DND-41 (cell line): ENCODE measurements at places on chromosomes 5 and 9.

- no peak for DNase-seq
These were observed 59.7 kb downstream of the GNA14 start for GRCh38 chr9:77588271-77588937.

DNA sequence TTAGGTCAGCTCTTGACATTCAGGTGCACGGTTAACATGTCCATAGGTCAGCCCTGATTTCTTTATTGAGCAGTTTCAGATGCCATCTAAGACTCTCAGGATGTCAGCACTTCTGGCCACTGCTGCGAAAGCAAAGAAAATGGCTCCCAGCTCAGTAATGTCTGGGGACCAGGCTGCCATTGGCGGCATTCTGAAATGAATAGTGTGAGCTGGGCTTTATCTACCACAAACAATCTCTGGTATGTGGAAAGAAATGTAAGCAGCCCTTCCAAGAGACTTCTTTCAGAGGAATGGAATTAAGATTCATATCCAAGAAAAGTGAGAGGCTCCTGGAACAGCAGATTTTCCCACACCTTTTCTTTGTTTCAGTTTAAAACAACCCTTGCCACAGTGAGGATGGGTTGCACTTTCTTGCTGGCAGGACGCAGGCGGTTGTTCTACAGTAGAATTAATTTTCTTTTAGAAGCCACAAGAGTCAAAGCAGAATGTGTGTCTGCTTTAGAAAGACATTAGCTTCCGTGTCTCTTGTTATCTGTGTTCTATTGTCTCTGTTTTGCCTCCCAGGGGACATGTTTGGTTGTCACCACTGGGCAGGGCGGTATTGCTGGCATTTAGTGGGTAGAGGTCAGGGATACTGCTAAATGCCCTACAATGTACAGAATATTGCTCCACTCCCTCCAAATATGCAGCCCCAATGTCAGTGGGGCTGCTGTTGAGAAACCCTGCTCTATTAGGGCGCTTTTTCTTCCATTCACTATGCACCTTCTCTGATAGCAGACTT is 149.9 kb upstream of the ANKH start:
- DNase-seq, result no peak

DNA sequence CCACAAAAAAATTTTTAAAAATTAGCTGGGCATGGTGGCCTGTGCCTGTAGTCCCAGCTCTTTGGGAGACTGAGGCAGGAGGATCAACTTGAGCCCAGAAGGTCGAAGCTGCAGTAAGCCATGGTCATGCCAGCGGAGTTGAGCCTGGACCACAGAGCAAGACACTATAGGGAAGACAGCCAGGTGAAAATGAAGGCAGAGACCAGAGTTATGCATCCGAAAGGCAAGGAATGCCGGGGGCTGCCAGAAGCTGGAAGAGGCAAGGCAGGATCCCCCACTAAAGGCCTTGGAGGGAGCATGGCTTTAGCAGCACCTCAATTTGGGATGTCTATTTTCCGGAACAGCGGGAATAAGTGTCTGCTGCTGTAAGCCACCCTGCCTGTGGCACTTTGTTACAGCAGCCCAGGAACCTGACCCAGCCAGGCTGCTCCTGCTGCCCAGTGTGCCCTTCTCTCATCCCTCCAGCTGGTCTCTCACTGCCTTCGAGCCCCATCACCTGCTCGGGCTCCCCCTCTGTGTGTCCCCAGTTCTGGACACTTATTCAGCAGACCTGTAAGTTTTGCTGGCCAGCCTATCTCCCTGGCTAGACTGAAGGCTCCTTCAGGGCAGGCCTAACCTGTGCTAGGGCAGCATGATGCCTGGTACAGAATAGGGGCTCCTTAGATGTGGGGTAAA is 16.8 kb upstream of the JADE2 start:
- no peak for DNase-seq

DNA sequence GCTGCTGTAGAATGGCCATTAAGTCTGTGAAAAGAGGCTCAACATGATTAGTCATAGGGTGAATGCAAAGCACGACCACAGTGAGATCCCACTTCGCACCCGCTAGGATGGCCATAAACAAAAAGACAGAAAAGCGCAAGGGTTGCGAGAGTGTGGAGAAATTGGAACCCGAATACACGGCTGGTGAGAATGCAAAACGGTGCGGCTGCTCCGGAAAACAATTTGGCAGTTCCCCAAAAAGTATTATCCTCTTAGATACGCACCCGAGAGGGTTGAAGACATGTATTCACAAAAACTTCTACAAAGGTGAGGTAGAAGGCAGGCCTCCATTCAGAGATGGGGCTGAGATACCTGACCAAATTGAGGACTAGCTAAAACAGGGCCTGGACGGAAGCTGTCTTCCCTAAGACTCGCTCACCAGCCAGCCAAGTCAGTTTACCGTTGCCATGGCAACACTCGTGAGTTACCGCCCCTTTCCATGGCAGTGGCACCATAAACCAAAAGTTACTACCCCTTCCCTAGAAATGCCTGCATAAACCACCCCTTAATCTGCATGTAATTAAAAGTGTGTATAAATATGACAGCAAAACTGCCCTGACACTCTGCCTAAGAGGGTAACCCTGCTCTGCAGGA is 726 bp upstream of the PSMB7 start:
- no peak for DNase-seq

- DNase-seq, result no peak
These were observed 44.0 kb upstream of the ZNF608 start for GRCh38 chr5:124790301-124790894.

DNA sequence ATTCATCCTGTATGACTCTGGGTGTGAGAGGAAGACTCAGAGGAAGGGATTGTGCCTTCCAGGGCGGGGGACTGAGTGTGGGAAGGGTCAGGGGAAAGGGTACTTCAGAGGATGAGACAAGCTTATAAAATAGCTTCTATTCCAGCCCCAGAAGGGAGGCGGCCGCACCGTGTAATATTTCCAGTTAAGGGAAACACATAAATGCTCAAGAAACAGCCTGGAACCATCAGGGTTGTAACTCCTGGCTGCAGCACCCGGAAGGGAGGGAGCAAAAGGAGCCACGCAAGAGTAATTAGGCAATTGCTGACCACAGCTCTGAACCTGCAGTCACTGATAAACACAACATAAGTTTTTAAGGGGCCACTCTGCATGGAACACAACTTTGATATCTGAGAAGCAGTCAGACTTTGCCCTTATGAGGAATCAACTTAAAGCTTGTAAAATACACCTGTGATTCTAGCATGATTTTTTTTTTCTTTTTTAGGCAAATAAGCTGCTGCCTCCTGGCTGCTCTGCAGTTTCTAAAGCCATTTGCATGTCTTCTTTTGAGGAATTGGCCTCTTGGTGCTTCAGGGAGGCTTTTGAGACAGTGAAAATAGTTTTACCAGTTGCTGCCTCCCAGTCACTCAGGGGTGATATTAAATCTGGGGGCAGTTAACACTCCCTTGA is 382.7 kb downstream of the ENC1 start:
- DNase-seq, result no peak

DNA sequence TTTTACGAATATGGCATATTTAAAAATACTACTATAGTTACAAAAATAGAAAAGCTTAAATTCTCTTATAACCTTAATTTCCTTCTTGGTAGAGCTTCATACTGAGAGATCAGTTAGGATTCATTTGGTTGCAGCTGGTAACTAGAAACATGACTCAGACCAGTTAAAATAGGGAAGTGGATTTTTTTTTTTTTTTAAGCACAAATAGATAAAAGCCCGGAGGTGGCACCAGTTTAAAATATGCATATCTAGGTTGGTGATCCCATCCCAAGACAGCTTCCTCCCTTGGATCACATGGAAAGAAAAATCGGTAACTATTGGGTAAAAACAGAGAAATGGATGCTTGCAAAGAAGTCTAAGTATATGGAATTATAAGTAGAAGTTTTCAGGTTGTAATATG is 1634.3 kb downstream of the MAT2B start:
- DNase-seq, result no peak

DNA sequence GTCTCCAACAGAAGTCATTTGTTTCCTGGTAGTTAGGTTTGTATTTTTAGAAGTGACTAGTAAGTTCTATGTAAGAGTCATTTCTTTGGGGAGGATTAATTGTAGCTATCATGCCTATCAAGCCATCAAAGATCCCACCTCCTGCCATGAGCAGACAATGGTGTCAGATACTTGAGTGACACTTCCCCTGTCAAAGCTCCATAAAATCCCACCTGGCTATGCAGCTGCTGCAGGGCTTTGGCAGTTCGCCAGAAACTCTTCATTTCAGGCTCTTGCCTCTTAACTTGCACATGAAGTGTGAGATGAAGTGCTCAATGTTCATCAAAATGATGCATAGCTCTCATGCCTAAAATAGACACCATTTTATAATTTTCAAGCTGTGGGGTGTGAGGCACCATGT is 312.1 kb downstream of the CDH12 start:
- no peak for DNase-seq

- DNase-seq, result no peak
These were observed 64.4 kb downstream of the GALNT10 start for GRCh38 chr5:154254896-154255295.

DNA sequence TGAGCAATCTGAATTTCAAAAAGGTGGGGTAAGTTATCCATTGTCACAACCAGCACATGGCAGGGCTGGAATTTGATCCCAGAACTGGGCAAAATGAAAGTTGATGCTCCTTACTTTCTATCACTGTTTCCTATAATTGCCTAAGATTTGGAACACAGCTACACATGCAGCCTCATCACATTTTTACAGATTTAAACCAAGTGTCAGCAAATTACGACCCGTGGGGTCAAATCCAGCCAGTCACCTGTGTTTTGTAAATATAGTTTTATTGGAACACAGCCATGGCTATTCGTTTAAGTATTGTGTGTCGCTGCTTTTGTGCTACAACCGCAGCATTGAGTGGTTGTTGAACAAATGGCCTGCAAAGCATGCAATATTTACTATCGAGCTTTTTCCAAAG is 94.3 kb downstream of the SREK1 start:
- no peak for DNase-seq

DNA sequence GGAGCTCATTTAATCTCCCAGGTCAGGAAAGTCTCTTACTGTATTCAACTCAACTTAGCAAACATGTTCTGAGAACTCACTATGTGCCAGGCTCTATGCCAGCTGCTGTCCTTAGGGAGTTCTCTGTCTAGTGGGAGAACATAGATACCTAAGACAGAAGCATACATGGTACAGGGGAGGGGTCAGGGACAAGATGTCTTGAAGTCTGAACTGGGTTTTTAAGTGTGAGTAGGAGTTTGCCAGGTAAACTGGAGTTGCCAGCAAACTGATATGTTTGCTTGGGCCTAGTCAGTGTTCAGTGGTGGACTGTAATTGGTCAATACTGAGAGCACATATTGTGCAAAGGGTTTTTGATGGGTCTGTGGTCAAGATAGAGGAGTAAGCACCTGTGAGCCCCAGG is 18.3 kb upstream of the GLE1 start:
- DNase-seq, result no peak

DNA sequence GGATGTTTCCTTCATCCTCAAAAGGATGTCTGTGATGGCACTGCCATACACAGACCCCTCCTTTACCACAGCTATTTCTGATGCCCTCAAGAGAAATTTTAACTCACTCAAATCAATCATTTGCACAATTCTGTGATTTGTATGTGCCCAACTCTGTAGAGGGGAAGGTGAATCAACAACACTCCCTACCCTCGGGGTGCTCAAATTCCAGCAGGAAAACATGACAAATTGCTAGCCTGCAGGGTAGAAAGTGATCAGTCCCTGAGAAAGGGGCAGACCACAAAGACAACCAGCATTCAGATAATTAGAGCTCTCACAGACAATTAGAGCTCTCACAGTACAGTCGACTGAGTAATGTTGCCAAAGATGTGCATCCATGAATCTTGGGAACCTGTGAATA is 45.3 kb upstream of the FOXE1 start:
- no peak for DNase-seq

DNA sequence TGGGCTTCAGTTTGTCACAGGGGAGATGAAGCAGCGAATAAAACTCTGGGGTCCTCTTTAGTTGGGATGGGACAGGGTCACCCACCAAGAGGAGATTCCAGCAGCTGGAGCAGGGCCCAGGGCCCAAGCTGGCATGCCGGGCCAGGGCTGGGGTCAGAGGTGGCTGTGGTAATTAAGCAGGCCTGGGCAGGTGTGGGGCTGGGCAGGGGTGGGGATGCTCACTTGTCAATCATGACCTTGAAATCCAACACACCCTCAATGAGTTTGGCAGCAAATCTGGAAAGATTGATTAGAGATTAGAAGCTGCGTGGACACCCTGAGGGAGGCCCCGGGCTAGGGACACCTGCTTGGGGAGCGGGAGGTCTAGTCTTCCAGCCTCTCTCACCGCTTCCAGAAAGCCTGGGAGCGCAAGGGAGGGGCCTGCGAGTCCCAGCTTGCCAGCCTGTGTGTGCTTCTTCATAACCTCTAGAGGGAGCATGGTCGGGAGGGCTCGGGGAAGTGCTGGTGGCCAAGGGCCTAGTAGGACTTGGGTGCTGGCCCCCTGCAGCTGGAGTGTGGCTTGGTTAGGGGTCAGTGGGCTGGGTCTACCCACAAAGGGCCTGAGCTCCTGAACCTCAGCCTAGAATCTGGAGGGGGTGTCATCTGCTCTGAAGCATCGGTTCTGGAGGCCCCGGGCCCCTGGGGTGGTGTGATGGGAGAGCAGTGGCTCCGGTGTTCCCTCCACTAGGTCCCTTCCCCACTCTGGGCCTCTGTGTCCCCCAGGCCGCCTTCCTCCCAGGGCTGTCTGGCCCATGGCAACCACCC is 7.6 kb downstream of the CRAT start:
- peak; percentile 39 for DNase-seq

- no peak for DNase-seq
These were observed 43.6 kb upstream of the PCSK1 start for GRCh38 chr5:96476654-96477053.

- DNase-seq, result no peak
These were observed 343.1 kb downstream of the ZSWIM6 start for GRCh38 chr5:61675015-61675692.

- no peak for DNase-seq
These were observed 53.7 kb upstream of the TEX48 start for GRCh38 chr9:114735704-114736103.

- no peak for DNase-seq
These were observed 66.0 kb upstream of the SIMC1 start for GRCh38 chr5:176172246-176172645.

- no peak for DNase-seq
These were observed 40.1 kb downstream of the MACIR start for GRCh38 chr5:103298607-103299188.

GRCh38 chr9:97315550-97315949 is 8.1 kb downstream of the CCDC180 start:
- DNase-seq, result no peak

GRCh38 chr5:59430066-59430685 is 463.4 kb downstream of the PDE4D start:
- no peak for DNase-seq

DNA sequence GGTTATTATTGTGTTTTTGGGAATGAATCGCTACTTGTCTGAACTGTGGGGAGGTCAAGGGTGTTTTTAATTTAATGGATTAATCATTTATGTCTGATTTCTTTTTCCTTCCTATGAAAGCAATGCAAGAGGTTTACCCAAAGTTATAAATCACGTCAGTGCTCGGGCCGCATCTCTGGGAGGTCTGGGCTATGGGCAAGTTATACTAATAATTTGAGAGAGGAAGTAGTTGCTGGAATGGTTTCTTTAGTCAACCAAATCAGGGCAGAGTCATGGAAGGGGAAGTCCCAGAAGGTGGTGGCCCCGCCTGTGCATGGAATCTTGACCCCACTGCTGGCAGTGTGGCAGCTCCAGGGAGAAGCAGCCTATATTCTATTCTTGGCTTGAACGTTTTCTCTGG is 180.2 kb downstream of the HSPA4 start:
- DNase-seq, result no peak

- no peak for DNase-seq
These were observed 27.5 kb upstream of the IRX4 start for GRCh38 chr5:1910081-1910760.

- peak; percentile 73 for DNase-seq
These were observed 31.9 kb downstream of the ANKRD33B start for GRCh38 chr5:10595672-10596309.

GRCh38 chr9:69190086-69190862 is 16.2 kb downstream of the TJP2 start:
- no peak for DNase-seq
